Activated effector memory CD4-positive, alpha-beta T cell treated with anti-CD3 and anti-CD28 coated beads, Interleukin-2, amount 50 U/mL, for 16 hours (primary cell): ENCODE measurements at places on chromosomes 1 and 21.

DNA sequence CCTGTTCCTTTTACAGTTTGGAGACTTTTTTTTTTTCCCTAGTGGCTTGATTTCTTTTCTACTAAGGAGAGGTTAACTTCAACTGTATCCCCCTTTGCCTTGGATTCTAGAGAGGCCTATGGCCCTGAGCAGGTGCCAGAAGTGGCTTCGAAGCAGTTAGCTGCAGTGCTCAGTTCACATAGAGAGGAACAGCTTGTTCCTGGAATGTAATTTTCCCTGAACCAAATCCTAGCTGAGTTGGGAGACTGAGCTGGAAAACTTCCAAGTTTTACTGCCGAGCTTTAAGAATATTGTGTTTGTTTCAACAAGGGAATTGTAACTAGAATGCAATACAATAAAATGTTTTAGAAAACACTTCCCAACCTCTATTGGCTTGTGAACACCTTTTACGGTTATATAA, 17.5 kb downstream of the RD3 start:
- no peak for DNase-seq

GRCh38 chr1:102002057-102002456, 5.3 kb upstream of the OLFM3 start:
- DNase-seq, result no peak

DNA sequence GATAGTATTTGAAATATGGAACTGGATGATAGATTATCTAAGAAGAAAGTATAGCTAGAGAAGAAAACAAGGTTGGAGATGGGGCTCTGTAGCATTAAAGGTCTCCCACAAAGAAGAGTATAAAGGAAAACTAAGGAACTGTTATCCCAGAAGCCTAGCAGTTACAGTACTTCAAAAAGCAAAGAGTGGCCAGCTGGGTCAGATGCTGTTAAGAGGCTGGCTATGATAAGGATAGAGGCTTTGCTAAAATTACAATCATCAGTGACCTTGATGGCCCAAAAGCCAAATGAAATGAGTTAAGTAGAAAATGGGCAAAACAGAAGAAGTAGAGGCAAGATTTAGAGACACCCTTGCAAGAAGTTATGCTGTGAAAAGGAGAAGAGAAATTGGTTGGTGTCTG, 25.1 kb upstream of the ANGPTL1 start:
- no peak for DNase-seq

- no peak for DNase-seq
These were observed 28.1 kb upstream of the SNX27 start for GRCh38 chr1:151583796-151584195.

DNA sequence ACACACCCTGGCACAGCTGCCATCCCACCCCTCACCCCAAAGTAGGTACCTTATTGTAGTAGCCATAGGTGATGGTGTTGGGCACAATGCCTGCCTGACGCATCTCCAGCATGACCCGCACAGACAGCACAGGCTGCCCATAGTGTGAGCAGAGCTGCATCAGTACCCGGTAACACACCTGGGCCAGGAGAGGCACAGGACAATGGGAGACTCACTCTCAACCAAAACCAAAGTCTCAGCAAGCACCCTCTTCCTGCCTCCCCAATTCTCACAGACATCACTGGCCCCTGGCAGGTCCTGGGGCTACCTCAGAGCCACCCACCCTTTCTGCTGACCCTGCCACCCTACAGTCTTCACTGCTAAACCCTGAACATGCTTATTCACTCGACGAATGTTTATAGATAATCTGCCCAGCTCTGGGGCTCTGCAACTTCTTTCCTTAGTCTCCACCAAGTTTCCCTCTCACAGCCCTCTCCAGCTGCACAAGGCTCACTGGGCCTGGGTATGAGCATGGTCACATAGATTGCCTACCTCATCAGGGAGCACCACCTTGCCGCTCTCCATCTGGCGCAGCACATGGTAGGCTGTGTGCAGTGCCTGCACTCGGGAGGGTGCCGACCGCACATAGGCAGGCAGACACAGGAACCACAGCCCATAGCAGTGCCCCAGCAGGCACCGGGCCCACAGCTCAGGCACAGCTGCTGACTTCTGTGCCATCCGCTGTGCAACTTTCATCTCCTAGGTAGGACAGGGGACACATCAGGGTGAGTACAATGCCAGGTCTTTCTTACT, 10.3 kb downstream of the DENND4B start:
- DNase-seq, result no peak
